Left renal cortex interstitium (tissue), 4 donors: ENCODE measurements at places on chromosomes 5 and 9. TPM values are rescaled to one million over a fixed set of nuclear protein-coding genes. Genes with fewer than 3 reads are reported as not detected.

Gene LECT2
- 3.6 TPM for polyA plus RNA-seq

Gene SLC25A25
- 13.5 TPM for polyA plus RNA-seq

Gene GAPT
- polyA plus RNA-seq, result 0.68 TPM

Gene CFAP77
- 1.5 TPM for polyA plus RNA-seq

Gene LCN1
- not detected for polyA plus RNA-seq

Gene RANBP17
- 16.5 TPM for polyA plus RNA-seq

Gene IL13
- polyA plus RNA-seq, result not detected

Gene GARNL3
- polyA plus RNA-seq, result 12.9 TPM

Gene ADAMTS12
- 17.2 TPM for polyA plus RNA-seq

Gene PCDHB5
- polyA plus RNA-seq, result 6.8 TPM

Gene CAVIN4
- polyA plus RNA-seq, result 4.4 TPM

Gene SPATA6L
- 2.8 TPM for polyA plus RNA-seq

Gene AMBP
- polyA plus RNA-seq, result 1.3 TPM

Gene NSMF
- 48.1 TPM for polyA plus RNA-seq

Gene NUTM2F
- polyA plus RNA-seq, result not detected

Gene CACNA1B
- 0.16 TPM for polyA plus RNA-seq

Gene TRIM36
- polyA plus RNA-seq, result 2.5 TPM

Gene PCDH1
- polyA plus RNA-seq, result 29.1 TPM

Gene MLANA
- polyA plus RNA-seq, result 1.3 TPM

Gene SLC34A3
- polyA plus RNA-seq, result 15.4 TPM

Gene AMACR
- polyA plus RNA-seq, result 83.5 TPM

Gene ELOVL7
- polyA plus RNA-seq, result 20.8 TPM

Gene SHOC1
- polyA plus RNA-seq, result 1.4 TPM

Gene GPX3
- 1,533 TPM for polyA plus RNA-seq
